Nucleus accumbens (tissue), 56 donors: ENCODE measurements at places on chromosomes 6 and 20.

GRCh38 chr20:6665621-6666355, 101.7 kb upstream of the BMP2 start:
- DNase-seq, result no peak

DNA sequence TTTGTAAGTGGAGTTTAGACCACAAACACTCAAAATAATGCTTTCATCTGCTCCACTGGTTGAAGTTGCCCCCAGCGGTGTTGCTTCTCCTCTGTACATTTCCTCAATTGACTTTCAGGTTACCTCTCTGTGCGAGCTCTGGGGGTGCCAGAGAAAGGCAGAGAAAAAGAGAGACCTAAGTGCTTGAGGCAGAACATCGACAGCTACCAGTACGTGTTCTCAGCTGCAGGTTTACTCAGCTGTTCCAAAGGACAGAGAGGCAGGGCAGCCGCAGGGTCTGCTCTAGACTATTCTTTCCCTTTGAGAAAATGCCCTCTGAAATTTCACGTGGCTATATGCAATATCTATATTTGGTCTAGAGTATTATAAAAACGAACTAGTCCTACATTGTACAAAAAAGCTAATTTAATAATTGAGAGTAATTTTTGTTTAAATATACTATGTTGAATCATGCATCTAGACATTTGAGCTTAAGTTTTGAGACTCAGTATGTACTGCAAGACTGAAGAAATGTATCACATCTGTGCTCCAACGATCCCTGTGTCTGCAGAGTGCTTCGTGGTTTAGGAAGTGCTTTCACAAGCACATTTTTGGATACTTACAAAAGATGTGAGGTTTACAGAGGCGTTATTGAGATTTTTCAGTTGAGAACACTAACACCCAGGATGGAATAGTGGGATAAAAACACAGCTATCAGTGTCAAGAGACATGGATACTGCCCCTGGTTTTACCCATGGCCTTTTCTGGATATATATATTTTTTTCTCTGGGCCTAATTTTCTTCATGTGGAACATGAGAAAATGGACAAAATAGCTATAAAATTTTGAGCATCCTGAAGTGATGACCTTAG, 453.6 kb upstream of the FLRT3 start:
- DNase-seq, result no peak

DNA sequence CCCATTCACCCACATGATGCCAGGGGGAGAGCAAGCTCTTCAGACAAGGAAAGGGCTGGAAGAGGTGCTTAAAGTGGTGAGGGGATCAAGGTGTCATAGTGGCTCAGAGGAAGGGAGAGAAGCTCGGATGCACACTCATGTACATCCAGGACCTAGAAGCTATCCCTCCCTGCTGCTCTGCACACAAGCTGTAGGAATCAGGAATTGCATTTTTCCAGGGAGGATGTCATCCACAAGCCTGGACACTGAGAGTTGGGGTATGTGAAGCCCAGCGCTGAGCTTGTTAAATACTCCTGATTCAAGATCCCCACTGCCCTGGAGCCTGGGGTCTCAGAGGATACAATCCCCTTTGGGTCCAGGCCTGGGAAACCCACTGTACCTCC, 85.8 kb upstream of the CCDC167 start:
- DNase-seq, result no peak

DNA sequence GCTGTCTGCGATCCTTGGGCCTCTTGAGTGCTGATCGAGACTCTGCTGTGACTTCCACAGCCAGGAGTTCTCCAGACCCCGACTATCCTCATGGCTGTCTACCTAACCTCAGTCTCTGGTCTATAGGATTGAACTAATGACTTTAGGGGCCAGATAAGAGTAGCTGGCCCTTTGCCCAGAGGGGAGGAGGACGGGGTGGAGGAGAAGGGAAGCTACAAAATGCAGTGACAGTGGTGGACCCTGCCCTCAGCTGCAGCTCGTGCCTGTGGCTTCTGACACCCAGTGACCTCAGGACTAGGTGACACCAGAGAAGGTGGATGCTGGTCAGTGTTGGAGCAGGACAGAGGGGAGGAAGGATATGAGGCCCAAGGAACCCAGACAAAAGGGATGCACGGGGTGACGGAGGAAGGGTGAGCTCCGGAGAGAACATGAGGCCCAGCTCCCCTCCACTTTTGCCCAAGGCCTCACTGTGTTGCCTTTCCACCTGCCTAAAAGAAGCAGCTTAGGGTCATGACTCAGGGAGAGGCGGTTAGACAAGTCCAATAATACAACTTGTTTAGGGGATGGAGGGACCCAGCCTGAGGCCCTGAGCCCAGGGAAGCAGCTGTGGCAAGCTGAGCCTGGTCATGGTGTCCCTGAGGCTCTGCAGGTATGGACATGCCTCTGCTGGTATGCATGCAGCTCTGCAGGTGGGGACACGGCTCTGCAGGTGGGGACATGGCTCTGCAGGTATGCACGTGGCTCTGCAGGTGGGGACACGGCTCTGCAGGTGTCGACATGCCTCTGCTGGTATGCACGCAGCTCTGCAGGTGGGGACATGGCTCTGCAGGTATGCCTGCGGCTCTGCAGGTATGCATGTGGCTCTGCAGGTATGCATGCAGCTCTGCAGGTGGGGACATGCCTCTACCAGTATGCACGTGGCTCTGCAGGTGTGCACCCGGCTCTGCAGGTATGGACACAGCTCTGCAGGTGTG, 67.7 kb downstream of the SYNJ2 start:
- no peak for DNase-seq

GRCh38 chr6:10082385-10082784, 332.5 kb downstream of the TFAP2A start:
- no peak for DNase-seq

DNA sequence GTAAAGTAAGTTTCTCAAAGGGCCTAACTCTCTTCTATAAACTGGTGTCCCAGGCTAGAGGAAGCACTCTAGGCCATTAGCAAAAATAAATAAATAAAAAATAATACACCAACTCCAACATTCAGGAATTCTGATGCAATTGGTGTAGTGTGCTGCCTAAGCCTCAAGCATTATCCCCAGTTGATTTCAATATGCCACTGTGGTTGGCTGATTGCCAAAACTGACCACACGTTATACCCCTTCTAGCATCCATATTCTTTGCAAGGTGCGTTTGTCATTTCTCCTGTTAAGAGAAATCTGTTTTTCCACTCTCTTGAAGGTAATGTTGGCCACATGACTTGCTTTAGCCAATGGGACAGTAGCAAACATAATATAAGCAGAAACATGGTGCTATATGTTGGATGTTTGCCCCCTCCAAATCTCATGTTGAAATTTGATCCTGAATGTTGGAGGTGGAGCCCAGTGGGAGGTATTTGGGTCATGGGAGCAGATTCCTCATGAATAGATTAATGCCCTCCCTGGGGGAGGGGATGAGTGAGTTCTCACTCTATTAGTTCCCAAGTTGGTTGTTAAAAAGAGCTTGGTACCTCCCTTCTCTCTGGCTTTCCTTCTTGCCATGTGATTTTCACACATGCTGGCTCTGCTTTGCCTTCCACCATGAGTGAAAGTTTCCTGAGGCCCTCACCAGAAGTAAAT, 71.9 kb upstream of the PLCB4 start:
- no peak for DNase-seq

DNA sequence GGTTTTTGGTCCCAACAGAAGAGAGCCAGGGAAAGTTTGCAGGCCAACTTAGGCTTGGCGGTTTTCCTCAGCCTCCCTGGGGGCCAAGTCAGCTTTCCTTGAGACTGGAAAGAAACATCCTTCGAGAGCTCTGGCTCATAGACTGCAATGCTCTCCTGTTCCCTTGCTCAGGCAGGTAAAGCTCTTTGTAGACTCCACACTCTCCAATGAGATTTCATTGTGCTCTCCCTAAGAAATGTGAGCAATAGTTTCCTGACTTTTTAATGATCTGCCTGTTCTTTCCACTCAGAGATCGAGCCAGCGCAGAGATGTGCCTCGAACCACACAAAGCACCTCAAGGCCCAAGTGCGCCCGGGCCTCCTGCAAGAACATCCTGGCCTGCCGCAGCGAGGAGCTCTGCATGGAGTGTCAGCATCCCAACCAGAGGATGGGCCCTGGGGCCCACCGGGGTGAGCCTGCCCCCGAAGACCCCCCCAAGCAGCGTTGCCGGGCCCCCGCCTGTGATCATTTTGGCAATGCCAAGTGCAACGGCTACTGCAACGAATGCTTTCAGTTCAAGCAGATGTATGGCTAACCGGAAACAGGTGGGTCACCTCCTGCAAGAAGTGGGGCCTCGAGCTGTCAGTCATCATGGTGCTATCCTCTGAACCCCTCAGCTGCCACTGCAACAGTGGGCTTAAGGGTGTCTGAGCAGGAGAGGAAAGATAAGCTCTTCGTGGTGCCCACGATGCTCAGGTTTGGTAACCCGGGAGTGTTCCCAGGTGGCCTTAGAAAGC, 13.9 kb downstream of the TNFAIP3 start:
- no peak for DNase-seq

DNA sequence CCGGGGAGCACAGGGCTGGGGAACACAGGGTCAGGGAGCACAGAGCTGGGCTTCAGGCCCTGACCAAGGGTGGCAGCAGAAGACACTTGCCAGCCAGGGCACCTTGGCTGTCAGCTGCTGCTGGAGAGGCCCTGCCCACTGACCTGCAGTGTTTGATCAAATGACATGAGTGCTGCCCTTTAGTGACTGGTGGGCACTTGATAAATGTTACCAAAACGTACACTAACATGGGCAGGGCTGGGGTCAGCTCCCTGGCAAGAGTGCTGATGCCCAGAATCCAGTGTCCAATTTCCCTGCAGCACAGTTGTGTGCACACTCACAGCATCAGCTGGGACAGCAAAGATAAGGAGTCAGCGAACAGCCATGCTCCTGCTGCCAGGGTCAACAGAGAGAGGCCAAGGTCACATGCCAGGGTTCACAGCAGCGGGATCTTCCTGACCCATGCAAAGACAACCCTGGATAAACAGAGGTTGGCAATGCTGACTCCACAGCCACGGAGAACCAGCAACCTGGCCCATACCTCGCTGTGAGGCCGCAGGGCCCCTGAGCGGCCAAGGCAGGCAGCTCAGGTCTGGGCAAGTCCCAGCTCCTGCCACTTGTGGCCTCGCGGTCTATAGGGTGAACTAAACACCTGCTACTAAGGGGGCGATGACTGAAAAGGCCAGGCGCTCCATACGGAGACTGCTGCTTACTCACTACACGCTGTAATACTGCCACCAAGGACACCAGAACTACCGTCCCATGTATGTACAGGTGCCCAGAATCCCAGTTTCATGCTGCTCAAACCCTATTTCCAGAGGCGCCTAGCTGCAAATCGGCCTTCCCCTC, 46.3 kb downstream of the NINL start:
- DNase-seq, result no peak

- DNase-seq, result no peak
Measured at GRCh38 chr6:137165375-137166246, 7.8 kb downstream of the IL22RA2 start.

GRCh38 chr6:3045777-3046176, 22.5 kb upstream of the RIPK1 start:
- DNase-seq, result no peak

- no peak for DNase-seq
Measured at GRCh38 chr6:6393069-6393529, 72.6 kb upstream of the F13A1 start.

- DNase-seq, result no peak
Measured at GRCh38 chr6:125558241-125558843, 191.1 kb upstream of the HEY2 start.

- no peak for DNase-seq
Measured at GRCh38 chr6:158313989-158314388, 1.7 kb downstream of the TULP4 start.

DNA sequence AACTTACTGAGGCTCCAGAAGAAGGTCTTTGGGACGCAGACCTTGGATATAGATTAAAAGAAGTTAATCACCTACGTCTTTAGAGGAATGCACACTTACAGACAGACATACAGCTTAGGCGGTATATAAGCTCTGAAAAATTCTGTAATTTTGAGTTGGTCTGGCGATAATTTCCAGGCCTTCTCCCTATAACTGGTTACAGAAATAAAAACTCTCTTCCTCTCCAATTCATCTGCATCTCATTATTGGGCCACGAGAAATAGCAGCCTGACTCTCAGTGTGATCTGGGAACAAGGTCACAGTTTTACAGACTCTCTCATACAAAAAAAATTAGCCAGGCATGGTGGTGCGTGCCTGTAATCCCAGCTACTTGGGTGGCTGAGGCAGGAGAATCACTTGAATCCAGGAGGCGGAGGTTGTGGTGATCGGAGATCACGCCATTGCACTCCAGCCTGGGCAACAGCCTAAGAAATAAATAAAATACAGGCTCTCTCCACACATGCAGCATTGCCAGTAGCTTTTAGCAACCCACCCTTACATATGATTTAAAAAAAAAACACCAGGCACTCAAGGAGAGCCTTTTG, 4.7 kb downstream of the ZBTB24 start:
- DNase-seq, result no peak

GRCh38 chr20:45440424-45440823, 24.5 kb downstream of the PIGT start:
- no peak for DNase-seq

GRCh38 chr6:122735582-122735981, 43.9 kb upstream of the FABP7 start:
- no peak for DNase-seq

DNA sequence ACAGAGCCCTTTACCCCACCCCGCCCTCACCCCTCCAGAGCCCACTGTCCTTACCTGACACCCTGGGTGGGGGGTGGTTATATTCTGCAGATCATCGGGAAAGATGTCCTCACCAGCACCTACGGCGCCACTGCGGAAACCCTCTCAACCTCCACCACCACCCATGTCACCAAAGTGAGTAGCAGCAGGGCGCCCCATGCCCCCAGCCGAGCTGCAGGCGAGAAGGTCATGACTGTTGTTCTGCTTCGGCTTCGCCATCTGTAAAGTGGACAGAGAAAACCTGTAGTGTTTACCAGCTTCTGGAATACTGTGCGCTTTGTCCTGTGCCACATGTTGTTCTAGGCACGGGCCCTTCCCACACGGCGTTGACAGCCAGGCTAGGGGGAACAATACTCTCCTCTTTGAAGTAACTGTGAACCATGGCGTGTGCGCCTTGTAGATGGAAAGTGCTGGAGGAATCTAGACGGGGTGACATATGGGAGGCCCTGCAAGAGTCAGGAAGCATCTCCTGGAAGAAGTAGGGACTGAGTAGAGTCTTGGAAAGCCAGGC, 16.5 kb upstream of the AAR2 start:
- DNase-seq, result no peak

DNA sequence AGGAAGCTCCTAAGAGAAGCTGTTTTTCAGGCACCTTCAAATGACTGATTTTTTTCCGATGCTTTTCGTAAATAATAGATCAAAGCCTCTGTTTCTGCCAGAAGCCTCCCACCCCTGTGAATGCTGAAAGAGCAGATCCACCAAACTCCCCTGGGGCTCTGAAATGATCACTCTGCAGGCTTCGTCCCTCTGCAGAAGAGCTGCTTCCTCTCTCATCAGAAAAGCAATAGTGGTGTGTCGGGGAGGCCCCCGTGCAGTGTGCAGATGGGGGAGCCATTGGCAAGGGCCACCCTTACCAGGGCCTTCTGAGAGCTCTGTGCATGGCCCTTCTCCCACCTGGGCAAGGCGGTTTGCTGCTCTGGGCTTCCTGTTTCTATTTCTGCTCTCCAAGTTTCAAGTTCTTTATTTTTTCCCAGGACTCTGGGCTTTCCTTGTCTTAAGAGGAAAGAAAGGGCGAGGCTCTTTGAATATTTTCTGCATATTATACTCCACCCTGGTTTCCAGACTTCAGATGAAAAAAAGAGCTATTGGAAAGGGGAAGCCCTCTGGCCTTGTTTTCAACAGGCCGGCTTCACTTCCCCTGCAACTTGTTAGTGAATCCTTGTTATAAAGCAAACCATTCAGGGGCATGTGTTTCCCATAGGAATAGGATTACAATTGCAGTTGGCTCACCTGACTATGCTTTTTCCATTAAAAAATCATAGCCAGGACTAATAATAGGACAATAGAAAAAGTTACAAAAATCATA, 155.2 kb downstream of the TTLL2 start:
- DNase-seq, result no peak

GRCh38 chr20:40811660-40812414, 122.8 kb upstream of the MAFB start:
- no peak for DNase-seq
